ENCODE measurements at places on chromosomes 13 and 19. TPM values are rescaled to one million over a fixed set of nuclear protein-coding genes. Genes with fewer than 3 reads are reported as not detected.

- no peak for DNase-seq
Measured at GRCh38 chr13:37608750-37609339, 10.3 kb upstream of the POSTN start.

DNA sequence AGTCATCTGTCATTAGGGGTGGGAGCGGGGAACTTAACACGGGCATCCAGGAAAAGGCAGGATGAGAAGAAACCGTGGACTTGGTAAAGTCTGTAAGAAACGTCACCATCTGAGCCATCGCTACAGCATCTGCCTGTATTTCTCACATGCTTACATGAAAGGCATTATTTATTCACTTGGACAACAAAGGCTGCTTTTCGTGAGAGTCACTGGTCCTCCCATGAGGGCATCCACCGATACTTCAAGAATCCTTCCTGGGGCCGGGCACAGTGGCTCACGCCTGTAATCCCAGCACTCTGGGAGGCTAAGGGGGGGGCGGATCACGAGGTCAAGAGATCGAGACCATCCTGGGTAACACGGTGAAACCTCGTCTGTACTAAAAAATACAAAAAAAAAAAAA is 16.1 kb downstream of the ZNF446 start:
- DNase-seq = no peak

Gene GPR183
- total RNA-seq = 19.5 TPM

DNA sequence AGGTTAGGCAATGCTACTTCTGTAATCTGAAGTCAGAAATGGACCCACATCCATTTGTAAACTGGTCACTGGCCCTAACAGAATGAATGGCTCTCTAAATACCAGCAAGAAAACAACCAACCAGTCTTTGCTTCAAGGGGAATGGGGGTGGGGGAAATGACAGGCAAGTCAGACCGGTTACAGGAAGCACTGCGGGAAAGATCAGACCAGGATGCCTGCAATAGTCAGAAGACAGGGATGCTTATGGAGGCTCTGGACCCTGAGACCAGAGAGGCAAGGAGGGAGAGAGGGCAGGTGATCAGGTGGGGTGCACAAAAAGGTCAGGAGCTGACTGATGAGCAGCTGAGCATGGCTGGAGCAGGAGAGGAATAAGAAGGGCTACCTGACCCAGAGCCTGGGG is 13.1 kb downstream of the MED26 start:
- DNase-seq = no peak

DNA sequence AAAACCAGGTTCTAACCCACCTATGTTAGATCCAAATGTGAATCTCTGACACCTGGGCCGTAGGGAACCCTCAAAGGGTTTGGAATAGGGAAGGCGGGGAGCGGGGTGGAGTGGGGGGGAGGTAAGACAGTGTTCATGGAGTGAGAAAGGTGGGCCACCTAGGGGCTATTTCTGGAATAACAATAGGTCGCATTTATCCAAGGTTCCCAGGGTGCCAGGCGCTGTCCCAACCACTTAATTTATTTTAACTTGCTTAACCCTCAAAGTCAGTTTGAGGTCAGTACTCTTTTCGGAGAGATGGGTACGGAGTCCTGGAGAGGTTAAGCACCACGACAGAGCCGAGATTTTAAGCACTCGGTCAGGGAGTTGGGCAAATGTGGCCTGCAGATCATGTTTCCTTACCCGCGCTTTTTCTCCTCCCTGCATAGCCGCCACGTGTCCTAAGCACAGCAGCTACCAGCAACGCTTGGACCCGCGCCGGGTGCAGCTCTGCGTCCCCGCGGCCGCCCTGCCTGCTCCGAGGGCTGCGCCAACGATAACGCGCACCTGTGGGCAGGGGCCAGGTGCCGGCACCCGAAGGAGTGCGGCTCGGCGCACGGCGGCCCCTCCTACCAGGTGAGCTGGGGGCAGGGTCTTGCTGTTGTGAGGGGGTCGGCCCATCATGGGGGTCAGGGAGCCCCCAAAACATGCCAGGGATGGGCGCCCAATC is 25.0 kb upstream of the FXYD3 start:
- no peak for DNase-seq
